Suppressor macrophage treated with lipopolysaccharide for 4 hours (primary cell): ENCODE measurements at places on chromosomes 2 and 18.

DNA sequence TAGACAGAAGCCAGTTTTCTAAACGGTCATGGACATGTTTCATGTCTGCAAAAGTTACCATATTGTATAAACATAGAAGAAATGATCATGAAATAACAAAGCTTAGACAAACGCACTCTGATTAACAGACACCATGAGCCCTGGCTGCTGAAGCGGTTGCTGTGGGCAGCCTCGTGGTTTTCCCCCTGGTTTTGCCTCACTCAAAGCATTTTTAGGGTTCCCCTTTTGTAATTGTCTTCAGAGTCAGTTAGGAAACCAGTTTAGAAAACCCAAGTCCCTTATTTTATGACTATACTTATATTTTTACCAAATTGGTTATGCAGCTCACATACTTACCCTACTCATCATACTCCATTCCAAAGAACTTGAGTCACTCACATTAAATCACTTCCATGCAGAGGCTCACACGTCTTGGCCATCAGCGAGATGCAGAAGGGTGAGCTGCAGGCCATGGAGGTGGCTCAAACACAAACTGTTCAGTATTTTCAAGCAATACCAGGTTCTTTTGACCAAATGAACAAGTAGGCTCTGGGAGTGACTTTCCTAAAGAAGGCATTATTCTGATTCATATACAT is 105.6 kb upstream of the SALL3 start:
- peak; percentile 36 for DNase-seq

DNA sequence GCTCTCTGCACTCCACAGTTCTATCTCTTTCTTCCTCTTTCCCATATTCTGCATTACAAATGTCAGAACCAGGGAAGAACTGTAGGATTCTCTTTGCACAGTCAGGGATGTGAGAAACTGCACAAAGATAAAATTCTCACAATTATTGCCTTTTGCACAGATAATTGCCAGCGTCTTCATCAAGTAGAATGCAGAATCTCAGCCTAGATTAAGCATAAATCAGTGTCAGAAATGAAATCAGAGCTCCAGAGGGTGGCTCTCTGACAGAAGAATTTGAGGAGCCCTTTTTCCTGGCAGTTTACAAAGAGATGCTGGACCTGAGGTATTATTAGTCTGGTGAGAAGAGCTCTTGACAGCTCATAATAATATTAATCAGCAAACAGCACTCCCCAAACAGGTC is 173.1 kb downstream of the PTH2R start:
- no peak for DNase-seq

DNA sequence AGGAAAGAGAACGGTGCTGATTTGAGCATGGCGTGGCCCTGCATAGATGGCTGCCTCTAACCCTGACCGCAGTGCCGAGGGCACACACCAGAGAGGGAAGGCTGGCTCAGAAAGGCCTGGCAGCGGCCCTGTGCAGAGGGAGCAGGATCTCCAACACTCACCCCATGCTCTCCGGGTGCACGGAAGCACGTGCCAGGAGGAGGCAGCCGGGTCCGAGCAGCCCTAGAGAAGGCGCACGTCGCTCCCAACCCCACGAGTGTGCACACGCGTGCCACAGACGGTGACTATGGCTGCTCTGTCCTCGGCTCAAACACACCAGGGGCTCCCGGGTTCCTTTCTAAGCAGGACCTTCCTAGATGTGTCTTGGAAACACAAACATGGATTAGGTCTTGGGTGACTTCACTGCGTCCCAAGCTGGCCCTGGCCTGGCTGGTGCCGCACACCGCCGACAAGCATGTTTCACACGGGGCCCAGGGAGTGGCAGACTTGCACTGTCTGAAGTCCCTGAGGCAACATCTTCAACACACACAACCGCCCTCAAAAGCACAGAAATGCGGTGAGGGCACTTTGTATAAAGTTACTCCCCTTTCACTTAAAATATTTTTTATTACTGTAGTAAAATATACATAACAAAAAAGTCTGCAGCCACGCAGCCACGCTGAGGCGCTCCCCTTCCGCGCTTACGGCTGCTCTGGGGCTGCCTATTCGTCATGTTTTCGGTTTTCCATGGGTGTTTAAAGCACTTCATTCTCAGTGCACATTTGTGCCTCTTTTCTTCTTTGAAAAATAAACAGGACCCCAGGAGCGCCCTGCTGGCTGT is 110.0 kb downstream of the ZNF516 start:
- no peak for DNase-seq

- DNase-seq = peak; percentile 74
Measured at GRCh38 chr2:40760071-40760666, 308.3 kb upstream of the SLC8A1 start.

DNA sequence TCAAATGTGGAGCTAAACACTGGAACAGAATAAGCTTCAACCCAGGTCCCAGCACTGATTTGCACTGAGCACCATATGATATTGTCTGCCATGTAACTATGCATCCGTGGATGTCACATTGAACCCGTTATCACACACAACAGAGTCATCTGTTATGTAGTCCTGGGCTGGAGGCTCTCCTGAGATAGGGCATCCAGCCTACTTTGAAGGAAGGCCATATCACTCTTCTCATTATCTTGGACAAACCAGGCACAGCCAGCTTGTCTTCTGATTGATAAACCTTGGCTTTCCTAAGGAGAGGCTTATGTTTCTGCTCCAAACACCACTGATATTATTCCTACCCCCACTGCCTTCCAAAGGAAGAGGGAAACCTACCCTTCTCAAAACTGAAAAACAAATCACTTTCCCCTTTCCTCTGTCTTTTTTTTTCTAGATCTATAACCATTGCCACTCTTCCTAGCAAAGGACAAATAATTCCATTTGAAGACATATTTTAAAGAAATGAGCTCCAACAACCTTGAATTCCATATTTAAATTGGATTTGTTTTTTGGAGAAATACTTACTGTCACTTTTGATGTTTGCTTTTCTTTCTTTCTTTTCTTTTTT is 16.4 kb downstream of the RSAD2 start:
- DNase-seq = no peak
